ENCODE measurements at places on chromosomes 4 and X.

DNA sequence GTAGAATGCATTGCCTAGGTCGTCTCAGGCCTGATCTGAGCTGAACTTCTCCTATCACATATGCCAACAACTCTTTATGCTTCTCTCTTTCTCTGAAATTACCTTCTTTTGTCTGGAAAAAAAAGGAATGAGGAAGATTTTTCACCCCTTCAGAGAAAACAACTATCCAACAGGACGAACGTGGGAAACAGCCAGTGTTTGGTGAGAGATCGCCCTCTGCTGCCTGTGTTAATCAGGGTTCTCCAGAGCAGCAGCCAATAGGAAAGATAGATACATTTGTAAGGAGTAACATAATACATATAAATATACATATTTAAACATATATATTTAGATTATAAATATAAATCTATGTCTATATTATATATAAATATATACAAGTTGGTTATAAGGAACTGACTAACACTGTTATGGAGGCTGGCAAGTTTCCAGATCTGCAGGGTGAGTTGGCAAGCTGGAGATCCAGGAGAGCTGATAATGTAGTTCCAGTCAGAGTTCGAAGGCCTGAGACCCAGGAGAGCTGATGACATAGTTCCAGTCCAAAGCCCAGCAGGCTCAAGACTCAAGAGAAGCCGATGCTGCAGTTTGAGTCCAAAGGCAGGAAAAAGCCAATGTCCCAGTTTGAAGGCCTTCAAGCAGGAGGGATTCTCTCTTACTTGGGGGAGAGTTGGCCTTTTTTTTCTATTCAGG, 13.3 kb downstream of the CETN2 start:
- DNase-seq, result peak; percentile 26

GRCh38 chr4:40954088-40954668, 204.4 kb downstream of the NSUN7 start:
- no peak for DNase-seq

DNA sequence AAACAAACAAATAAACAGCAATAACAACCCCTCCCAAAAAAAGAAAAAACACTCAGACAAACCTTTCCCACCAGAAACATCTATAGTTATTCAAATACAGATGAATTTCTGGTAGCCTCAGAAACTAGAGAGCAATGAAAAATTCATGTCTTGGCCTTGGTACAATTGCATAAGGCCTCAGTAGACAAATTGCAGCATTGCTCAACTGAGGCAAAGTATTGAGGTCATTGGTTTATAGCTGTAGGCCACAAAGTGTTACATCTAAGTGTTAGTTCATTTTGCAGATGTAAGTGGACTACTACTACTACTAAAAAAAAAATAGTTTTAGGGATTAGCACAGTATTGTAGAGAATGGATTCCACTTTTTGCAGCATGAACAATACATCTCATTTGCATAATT, 2268.3 kb downstream of the ARAP2 start:
- no peak for DNase-seq

DNA sequence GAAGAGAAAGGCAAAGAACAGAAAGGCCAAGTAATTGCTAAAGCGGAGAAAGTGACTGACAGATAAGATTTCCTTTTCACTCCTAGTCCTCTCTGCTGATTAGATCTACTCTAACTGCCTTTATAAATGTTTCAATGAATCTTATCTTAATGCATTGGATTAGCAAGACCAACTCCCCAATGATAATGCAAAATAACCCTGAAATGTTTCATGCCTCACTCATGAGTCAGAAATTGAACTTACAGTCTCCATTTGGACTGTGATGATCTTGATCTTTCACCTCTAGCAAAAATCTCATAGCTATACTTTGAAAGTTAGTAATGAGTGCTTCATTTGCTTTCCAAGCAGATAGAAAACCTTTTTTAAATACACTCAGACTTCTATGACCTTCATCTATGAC, 26.5 kb downstream of the SLC10A7 start:
- no peak for DNase-seq

DNA sequence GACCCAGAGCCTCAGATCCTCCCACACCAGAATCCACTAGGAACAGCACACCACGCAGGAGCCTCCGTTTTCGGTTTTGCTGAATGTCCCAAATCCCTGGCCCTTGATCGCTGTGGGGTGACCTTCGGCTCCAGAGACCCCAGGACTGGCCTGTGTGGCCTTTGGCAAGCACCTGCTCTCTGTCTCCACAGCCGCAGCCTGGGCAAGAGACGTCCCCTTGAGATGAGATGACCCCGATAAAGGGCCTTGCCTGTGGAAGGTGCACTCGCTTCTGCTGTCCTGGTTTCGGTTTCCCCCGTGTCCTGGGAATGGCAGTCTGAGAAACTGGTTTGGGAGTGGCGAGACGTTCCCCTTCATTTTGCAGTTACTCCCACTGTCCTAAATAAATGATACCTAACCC, 9.6 kb downstream of the PSAPL1 start:
- DNase-seq, result peak; percentile 7

DNA sequence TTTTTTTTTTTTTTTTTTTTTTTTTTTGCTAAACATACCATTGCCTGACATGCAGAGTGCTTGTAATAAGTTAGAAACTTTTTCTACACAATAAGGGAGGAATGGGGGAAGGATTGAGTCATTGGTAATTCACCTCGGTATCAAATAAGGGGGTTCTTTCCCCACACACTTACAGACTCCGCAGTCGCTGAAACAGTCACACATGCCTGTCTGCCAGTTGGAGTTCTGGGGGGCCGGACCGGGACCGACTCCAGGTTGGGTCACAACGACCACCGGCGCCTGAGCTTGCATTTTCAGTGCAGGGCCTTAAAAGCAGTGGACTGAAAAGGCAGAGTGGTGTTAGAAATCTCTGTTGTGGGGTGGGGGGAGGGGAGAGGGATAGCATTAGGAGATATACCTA, 6.9 kb downstream of the PLAC8 start:
- DNase-seq, result no peak

- no peak for DNase-seq
These were observed 93.2 kb upstream of the FAM47B start for GRCh38 chrX:34849371-34849770.

DNA sequence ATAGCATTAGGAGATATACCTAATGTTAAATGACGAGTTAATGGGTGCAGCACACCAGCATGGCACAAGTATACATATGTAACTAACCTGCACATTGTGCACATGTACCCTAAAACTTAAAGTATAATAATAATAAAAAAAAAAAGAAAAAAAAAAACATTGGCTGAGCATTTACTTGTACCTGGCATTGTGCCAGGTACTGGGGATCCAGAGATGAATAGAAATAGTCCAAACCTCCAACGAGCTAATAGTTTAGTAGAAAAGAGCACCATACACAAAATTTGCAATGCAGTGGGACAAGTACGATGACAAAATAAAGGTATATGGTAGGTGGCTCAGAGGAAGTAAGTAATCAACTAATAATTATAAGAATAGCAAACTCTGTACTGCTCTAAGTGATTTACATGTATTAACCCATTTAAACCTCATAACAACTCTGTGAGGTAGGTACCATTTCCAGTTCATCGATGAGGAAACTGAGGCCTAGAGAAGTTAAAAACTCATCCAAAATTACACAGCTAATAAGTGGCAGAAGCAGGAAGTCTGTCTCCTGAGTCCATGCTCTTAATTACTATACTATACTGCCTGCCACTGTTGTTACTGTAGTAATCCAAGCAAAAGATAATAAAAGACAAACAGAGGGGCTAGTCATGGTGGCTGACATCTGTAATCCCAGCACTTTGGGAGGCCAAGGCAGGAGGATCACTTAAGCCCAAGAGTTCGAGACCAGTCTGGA, 319.3 kb downstream of the OPHN1 start:
- no peak for DNase-seq

- peak; percentile 79 for DNase-seq
These were observed 2.9 kb downstream of the PAK3 start for GRCh38 chrX:111098874-111099273.

- peak; percentile 57 for DNase-seq
These were observed 76.8 kb downstream of the RTL5 start for GRCh38 chrX:72054779-72055489.

- DNase-seq, result no peak
These were observed 282.2 kb downstream of the GUCY2F start for GRCh38 chrX:109199726-109200125.

DNA sequence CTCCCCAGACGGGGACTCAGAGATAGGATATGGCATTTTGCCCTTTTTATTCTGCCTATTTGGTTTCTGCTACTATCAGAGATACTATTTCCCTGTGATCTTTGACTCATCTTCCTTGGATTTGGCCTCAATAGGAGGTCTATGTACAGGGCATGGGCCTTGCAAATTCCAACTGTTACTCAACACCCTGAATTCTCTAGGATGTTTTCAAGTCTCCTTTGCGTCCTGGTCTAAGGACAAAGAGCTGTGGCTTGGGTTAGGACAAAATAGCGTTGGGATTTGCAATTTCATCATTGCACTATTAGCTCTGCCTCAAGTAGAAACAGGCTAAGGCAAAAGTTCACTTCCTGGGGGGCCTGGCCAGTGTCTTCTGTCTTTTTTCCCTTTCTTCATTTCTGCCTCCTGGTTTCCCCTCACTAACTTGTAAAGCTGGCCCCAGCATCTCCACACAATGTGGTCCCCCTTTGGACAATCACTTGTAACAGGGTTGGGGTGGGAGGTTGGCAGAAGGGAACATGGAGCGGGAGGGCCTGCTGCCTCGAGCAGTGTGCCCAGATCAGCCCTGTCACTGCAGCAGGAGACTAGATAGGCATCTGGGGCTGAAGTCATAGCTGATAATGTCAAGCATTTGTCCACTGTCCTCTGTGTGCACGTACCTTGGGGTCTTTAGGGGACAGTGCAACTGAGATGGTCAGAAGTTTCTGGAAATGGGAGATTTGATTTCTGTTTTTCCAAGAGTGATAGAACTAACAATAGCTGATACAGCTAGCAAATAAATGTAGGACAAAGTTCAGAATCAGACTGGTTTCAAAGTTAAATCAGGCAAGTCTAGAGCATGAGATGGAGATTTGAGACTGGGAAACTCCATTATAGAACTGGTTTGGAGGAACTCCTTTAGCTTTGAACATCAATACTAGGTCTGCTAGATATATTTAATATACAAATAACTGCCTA, 25.8 kb upstream of the STBD1 start:
- DNase-seq, result no peak

DNA sequence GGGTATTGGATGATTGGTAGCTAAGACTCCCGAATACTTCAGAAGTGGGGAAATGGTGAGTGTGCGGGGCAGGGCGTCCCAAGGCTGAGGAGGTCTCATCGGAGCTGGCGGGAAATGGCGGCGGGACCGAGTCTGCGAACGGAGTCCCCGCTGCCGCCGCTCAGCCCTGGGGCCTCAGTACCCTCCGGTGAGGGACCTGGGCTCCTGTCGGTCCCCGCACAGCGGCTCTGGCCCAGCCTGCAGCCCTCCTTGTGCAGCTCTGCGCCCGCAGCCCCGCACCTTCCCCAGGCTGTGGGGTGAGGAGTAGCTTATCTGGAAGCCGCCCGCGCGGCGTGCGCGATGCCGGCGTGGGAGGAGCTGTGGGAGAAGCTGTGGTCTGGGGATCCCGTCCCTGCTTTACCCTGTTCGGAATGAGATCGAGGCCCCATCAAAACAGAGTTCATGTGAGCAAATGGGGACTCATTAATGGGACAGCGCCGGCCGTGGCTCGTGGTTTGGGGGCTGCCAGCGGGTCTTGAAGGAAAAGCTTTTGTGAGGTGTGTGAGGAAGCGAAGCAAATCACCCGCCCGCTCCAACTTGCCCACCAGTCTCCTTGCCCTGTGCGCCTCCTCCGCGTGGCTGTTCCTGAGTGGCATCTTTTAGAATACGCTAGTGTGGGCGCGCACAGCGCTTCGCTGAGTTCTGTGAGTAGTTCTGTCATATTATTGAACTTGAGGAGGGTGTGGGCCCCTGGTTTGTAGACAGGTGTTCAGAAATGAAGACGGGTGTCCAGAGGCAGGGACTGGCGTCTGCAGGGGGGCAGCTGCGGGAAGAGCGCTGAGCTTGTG, 531 bp downstream of the ZNF141 start:
- DNase-seq, result peak; percentile 13

DNA sequence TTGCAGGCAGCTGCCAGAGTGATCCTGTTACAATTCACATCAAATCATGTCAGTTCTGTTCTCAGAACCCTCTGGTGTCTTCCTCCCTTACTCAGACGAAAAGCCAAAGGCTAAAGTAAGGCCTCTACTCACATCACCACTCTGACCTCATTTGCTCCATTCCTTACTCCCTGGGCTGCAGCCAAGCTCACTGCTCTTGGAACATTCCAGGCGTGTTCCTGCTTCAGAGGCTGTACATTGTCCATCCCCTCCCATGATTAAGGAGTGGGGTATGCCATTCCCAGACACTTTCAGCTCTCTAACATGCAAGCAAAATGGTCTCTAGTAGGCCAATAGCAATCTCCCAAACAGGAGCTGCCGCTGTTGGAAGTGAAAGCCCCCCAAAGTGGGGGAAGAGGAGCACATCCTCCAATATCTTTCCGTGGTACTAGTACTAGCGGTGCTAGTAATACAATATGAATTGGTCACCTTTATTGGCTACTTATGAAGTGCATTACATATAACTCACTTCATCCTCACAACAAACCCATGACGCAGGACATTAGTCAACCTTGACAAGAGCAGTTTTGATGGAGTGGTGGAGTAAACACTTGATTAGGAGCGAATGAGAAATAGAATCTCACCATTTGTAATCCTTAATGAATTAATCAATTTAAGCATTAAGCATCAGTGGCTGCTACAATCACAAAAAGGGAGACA, 15.0 kb downstream of the GAB3 start:
- DNase-seq, result no peak

DNA sequence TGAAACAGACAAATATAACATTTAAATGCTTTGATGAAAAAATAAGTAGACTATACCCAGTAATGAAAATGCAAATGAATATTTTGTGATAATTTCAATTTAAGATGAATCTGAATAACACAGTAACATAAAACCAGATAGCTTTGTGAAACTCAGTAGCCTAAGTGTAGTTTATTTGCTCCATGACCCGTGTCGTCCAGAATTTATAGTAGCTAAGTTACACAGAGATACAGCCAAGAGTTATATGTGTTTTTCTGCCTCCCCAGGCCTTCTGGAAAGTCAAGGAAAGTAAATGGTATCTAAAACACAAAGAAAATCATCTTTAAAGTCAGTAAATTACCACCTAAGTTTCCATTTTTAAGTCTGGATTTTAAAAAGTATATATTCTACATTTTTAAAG, 26.7 kb downstream of the HPGD start:
- DNase-seq, result no peak

DNA sequence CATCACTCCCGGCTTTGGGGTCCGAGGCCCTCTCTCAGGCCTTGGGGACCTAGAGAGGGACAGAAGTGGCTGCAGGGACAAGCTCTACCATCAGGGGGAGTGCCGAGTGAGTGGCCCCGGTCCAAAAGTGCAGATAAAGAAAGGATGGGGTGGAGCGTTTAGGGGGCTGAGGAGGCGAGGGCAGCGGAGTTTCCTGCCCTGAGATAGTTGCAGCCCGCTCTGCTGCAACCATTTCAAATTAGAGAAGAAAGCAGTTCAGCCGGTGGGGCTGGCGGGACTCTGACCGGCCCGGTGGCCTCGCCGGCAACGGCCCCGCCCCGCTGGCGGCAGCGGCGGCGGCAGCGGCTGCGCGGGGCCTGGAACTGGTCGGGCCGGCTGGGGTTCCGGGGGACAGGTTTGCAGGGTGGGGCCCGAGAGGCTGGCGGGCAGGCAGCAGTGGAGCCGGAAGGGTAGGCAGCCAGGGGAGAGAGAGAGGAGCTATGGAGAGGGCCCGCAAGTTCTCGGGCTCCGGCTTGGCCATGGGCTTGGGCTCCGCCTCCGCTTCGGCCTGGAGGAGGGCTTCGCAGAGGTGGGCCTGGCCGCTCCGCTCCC, 7.6 kb downstream of the DLG3 start:
- DNase-seq, result peak; percentile 69

GRCh38 chr4:110733901-110734300, 111.0 kb upstream of the PITX2 start:
- DNase-seq, result no peak

- DNase-seq, result no peak
These were observed 644.2 kb downstream of the FSTL5 start for GRCh38 chr4:161519611-161520010.
